ENCODE measurements at places on chromosomes 12 and 14. TPM values are rescaled to one million over a fixed set of nuclear protein-coding genes. Genes with fewer than 3 reads are reported as not detected.

The EPYC gene
- not detected for total RNA-seq

The OSGEP gene
- total RNA-seq = 66.9 TPM

The DHRS7 gene
- 89.8 TPM for total RNA-seq

The SYNDIG1L gene
- total RNA-seq = 1.0 TPM

The FBRSL1 gene
- 3.5 TPM for total RNA-seq
